Suppressor macrophage treated with lipopolysaccharide for 1 hour (primary cell): ENCODE measurements at places on chromosomes 3 and 15.

- DNase-seq, result no peak
Observed at GRCh38 chr3:128455786-128456748, 10.6 kb downstream of the DNAJB8 start.

GRCh38 chr3:192435241-192435640 is 292.1 kb downstream of the FGF12 start:
- DNase-seq, result no peak

DNA sequence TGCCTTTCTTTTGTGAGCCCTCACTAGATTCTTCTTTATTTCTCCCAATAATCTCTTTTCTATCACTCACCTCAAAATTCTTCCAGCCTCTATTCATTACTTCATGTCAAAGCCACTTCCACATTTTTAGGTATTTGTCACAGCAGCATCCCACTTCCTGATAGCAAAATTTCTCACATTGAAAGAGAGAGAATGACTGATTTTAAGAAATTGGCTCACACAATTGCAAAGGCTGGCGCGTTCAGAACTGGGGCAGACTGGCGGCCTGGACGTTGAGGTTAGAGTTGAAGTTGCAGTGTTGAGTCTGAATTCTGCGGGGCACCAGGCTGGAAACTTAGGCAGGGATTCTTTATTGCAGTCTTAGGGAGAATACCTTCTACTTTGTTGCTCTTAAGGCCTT is 117.9 kb downstream of the LRRC28 start:
- DNase-seq, result peak; percentile 58

GRCh38 chr3:108959017-108959416 is 5.3 kb upstream of the GUCA1C start:
- no peak for DNase-seq

DNA sequence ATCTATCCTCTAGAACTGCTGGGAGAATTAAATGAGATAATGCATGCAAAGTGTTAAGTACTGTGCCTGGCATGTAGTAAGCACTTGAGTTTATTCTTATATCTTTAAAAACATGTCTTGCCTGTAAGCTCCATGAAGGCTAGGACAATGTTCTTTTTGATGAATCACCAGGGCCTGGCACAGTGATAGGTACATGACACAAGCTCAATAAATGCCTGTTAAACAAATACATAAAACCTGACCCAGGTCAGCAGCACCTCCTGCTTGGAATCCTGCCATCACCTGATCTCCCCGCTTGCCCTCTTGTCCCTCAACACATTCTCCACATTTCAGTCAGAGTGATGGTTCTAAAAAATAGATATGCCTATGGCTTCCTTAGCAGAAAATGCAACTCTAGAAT is 186.8 kb downstream of the CHST2 start:
- DNase-seq, result no peak

DNA sequence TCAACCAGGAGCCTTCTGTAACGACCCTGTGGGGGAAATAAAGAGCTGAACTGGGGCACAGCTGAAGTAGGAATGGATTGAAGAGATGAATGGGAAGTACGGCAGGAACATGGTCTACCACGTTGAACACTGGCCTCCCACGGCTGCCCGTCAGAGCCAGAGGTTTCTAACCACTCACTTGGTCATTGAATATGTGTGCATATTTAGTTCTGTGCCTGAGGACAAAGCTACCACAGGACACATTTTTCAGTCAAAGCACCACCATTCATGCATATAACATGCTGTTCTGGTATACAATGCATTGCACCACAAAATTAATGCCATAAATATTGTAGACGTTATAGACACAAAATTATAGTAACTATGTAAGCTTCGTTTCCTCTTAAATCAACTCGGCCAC is 75.5 kb downstream of the MB21D2 start:
- DNase-seq, result no peak

DNA sequence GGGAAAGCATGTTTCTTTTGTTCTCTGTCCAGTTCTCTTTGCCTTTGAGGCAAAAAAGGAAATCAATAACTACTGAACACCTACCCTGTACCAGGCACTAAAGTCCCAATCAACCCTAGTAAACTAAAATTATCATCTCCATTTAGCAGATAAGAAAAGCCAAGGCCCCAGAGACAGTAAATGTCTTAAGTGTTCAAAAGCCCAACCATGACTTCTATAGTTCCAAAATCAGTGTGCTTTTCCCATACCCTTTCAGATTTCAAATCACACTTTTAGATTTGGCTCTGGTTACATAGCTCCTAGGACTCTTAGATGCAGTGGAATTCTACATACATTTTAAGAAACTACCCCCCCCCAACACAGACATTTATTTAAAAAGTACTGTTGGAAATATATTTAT is 63.5 kb downstream of the UACA start:
- DNase-seq, result no peak

DNA sequence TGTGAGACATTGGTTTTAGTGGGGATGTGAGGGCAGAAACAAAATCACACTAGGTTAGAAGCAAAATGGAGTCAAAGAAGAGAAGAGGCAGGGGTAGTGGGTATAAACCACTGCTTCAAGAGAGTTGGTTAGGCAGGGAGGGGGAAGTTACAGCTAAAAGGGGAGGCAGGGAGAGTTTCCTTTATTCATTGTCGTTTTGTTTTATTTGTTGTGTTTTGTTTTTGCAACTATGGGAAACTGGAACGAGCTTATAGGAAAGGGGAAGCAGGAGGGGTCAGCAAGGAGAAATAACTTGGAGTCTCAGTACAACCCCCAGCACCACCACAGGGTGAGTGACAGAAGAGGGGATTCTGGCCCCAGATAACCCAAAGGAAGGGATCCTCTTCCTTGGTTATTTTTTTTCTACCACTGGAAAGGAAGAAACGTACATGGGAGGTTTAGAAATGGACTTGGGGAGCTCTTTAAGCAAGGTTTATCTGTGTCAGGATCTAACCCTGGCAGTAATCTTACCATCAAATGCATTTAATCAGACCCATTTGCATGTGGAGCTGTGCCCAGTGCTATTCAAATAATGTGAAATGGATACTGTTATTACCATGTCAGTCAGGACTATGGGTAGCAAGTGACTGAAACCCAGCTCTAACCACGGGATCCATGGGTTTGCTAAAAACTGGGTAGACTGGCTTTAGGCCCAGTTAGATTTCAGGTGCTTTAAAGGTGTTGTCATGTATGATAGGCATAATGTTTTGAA is 68.7 kb downstream of the CCNL1 start:
- peak; percentile 73 for DNase-seq

GRCh38 chr15:42140383-42141070 is 15.9 kb downstream of the PLA2G4F start:
- DNase-seq, result no peak

DNA sequence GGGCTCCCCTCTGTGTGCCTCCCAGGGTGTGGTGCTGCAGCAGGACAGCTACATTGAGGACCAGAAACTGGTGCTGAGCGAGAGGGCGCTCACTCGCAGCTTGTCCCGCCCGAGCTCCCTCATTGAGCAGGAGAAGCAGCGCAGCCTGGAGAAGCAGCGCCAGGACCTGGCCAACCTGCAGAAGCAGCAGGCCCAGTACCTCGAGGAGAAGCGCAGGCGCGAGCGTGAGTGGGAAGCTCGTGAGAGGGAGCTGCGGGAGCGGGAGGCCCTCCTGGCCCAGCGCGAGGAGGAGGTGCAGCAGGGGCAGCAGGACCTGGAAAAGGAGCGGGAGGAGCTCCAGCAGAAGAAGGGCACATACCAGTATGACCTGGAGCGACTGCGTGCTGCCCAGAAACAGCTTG is 53.7 kb downstream of the KLHL25 start:
- DNase-seq, result no peak
